Effector CD4-positive, alpha-beta T cell (primary cell): ENCODE measurements at places on chromosomes 1 and 21.

DNA sequence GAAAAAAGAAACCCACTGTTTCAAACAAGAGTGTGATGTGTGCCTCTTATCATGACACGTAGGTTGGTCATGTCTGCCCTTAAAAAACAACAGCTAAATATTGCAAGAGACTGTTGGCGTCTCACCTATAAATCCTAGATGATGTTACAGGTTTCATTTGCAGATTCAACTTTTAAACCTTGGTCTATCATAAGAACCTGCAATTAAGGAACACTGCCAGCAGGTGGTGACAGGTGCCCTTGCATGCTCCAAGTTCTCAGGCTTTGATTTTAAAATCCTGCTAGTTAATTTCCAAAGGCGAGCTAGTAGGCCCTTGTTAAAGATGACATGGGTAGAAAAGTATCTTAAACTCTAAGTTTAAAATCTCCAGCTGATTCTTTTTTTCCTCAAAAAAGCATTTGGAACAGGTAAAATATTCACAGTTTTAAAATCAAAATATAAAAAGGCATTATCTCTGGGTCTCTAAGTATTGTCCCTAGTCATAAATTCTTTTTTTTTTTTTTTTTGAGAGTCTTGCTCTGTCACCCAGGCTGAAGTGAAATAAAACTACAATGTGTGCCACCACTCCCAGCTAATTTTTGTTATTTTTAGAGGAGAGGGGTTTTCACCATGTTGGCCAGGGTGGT is 39.1 kb downstream of the CLSTN1 start:
- peak; percentile 59 for DNase-seq

GRCh38 chr21:45283035-45283610 is 4.6 kb downstream of the POFUT2 start:
- DNase-seq = no peak

DNA sequence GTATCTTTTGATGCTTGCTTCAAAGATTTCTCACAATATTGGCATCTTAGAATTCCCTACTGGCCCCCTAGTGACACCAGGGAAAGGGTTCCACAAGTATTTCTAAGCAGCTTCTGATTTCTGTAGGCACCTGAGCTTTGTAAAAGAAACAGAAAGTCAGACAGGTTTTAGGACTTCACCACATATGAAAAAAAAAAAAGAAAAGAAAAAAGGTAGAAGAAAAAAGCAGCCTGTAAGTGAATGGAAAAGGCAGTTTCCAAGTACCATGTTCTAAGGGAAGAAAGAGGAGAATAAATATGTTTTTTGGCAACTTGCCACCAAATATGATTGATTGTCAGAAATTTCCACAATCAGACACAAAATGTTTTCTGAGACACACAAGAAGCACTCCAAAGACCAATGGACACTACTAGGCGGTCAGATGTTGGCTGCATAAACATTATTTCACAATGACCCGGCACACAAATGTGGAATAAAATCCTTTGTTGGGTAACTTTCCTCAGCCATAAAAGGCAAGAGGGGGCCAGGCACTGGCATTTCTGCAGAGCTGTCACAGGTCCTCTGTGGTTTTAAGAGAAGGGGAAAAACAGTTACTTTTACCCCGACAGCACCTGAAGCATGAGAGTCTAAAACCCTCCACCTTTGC is 12.7 kb upstream of the CPLANE2 start:
- DNase-seq = no peak

GRCh38 chr1:197150336-197151005 is 4.0 kb upstream of the ASPM start:
- no peak for DNase-seq

DNA sequence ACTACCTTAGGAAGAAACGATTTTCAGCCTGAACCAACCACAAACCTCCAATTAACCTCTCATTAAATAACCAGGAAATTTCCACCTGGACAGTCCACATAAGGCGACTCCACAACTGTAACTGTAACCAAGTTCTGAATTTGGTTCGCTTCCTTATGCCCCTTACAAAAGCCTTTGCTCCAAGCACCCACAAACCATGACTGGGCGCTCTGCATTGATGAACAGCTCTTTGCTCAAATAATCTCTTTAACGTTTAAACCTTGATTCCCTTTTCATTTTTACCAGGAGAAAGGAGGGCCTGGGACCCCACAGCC is 38.2 kb upstream of the ZNF124 start:
- no peak for DNase-seq

- DNase-seq = no peak
Observed at GRCh38 chr21:32717851-32718316, 9.9 kb downstream of the SYNJ1 start.

DNA sequence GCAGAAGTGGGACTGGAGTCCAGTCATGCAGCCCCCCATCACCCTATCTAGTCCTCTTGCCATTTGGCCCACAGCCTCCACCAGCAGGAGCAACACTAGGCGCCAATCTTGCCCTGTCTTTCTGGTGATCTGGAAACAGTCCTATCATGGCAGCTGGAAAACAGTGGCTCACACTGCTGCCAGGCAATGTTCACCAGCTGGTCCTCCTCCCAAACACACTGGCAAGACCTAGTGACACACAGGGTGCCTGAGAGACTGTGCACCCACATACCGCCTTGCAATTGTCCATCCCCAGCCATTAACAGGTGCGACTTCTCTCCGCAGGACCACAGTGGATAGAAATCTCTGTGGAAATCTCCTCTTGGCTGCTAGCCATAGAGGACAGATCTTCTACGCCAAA is 105.5 kb downstream of the HIVEP3 start:
- DNase-seq = no peak

DNA sequence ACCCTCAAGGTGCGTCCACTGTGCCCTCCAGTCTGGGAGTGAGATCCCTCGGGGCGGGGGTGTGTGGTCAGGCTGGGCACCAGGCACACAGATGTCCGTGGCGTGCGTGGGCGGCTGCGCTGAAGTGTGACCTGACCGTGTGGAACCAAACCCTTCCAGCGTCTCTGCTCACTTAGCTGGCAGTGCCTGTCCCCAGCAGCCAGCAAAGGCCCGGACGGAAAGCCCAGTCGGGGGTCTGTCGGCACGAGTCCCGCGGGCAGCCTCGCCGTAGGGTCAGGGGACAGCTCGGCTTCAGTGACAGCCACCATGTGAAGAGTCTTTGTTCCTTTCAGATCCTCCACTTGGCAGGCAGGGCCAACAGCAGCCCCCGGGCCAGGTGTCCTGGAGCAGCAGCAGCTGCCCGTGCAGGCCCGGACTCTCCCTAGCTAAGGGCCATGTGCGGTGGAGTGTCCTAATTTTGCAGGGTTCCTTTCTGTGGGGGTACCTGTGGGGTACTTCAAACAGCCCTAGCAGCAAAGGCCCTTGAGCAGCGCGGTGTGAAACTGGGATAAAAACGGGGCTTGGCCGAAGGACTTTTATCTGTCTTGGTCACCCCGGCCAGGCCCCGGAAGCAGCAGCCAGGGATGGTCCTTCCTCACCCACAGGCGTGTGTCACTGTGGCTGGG is 11.6 kb downstream of the TTLL10 start:
- DNase-seq = peak; percentile 1

- DNase-seq = no peak
Observed at GRCh38 chr1:125080077-125080476, 3895.3 kb downstream of the SRGAP2C start.

DNA sequence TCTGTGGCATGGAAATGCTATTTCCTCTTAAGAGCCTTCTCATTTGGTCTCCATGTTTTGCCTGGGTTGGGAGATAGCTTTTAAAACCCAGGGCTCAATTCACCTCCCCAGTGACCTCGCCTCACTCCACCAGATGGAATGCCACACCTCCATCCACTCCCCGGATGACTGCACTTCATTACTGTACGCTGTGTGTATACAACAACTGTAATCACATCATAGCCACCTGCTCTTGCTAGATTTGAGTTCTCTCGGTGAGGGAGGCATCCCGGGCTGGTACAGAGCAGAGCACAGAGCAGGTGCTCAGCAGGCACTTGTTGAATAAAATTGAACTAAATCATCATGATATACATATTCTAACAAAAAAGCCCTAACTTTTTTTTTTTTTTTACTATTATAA is 26.0 kb downstream of the SDE2 start:
- DNase-seq = no peak

DNA sequence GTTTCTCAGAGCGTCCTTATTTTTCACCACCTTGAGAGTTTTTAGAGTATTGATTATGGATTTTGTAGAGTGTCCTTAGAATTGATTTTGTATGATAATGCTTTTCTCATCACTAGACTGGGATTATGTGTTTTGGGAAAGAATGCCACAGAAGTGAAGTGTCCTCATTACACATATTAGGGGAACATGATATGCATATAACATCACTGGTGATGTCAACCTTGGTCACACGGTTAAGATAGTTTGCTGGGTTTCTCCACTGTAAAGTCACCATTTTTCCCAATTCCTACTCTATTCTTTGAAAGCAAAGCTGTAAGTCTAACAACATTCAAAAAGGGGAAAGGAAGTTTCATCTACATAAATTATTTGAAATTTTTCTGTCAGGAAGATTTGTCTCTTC is 39.6 kb upstream of the PALMD start:
- no peak for DNase-seq

- no peak for DNase-seq
Observed at GRCh38 chr1:9860887-9861286, 37.1 kb upstream of the CLSTN1 start.

GRCh38 chr21:38852278-38852677 is 46.5 kb downstream of the ETS2 start:
- DNase-seq = no peak

- DNase-seq = no peak
Observed at GRCh38 chr21:33047231-33047630, 21.5 kb downstream of the OLIG2 start.

GRCh38 chr1:67479146-67479891 is 49.1 kb upstream of the SERBP1 start:
- no peak for DNase-seq

DNA sequence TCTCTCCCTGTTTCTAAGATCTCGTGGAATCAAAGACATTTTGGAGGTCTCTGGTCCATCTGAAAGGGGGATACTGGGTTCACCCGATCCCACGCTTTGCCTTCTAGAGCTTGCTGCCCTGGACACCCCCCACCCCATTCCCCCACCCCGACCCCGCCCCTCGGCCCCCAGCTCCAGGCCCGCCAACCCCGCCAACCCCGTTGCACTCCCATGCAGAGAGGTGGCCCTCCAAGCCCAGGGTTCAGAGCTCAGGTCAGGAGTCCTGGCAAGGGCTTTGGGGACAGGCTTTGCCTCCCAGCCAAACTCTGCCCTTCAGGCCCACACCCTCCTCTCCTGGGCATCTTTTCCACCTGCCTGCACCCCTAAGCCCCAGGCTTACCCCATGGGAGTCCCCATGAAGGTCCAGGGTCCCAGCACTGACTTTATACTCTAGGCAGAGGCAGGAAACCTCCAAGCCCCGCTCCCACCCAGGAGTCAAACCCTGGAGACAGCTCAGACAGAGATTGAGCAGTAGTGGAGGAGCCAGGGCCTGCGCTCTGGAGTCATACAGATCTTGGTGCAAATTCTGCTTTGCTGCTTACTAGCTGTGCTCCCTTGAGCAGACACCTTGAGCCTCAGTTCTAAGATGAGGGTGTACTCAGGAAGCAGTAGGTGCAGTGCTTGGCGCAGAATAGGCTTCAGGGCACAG is 155.9 kb downstream of the FOXD2 start:
- no peak for DNase-seq

DNA sequence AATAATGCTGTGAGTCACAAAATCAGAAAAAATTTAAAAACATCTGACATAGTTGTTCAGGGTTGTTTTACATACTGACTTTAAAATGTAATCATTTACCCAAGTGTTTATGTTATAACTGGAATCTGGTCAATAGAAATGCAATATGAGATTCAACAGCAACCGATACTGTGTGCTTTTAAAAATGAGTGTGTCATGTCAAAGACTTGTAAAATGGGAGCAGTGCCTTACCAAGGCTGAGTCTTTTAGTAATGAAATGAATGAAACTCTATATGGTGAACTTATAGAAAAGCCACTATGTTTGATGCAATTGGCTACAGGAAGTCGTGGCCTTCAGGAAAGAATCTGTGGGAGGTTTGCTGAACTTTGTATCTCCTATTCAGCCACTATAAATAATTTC is 570.2 kb downstream of the DPYD start:
- DNase-seq = no peak

GRCh38 chr1:111274653-111275052 is 16.0 kb upstream of the CHIA start:
- no peak for DNase-seq

GRCh38 chr1:6584126-6585080 is 4.6 kb downstream of the ZBTB48 start:
- DNase-seq = no peak

GRCh38 chr1:22790232-22791008 is 79.8 kb downstream of the EPHB2 start:
- DNase-seq = no peak

DNA sequence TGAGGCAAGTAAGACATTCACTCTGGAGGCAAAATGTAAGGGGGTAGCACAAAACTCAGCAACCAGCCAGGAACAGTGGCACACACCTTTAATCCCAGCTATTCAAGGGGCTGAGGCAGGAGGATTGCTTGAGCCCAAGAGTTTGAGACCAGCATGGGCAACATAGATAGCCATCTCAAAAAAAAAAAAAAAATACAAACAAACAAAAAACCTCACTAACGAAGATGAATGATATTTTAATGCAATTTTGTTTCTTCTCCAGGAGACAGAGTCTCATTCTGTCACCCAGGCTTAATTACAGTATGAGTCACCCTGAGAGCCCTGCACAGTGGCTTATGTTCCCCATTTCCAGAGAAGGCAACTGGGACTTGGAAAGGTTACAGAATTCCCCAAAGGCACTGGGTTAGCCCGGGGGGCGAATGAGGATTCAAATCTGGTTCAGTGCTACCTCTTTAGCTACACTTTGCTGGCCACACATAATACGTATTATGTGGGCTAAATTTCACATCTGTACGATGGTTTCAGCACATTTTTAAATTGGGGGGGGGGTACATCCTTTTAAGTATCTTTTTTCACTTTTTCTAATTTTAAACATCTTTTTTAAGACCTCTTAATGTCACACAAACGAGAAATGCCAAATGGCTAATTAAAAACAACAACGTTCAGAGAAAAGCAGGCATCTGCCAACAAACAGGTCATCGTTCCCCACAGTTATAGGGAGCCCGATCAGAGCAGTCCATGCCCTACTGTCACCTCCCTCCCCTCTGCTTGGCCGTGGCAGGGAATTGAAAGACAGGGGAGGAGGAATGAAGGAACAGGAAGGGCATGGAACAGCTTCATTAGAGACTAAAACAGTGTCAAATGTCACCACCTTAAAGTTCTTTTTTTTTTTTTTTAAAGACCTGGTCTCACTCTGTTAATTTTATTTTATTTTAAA is 3.5 kb downstream of the CELA2A start:
- no peak for DNase-seq

GRCh38 chr21:35896060-35896459 is 164.3 kb downstream of the SETD4 start:
- no peak for DNase-seq

DNA sequence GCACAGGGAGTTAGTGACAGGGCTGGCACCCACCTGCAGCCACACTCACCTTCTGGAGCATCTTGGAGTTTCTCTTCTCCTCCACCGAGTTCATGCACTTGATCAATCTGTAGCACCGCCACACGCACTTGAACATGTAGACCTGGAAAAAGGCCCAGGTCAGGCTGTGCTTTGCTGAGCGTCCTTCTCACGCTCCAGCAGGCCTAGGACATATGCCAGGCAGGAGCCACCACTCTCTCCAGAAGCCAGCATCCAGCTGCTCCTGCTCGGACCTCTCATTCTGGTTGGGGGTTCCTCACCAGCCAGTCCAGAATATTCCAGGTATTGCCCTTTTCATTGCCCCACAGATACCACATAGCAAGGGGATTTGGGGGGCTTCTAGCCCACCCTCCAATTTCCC is 11.7 kb upstream of the MATN1 start:
- DNase-seq = no peak
